ENCODE measurements at places on chromosomes 7 and 10.

GRCh38 chr7:95684037-95684436 lies 87.7 kb upstream of the PDK4 start:
- DNase-seq, result no peak

- no peak for DNase-seq
Observed at GRCh38 chr7:121334376-121334775, 5.6 kb downstream of the WNT16 start.

- DNase-seq, result peak; percentile 68
Observed at GRCh38 chr10:79068562-79069324, at the start of gene ZMIZ1. TSS of gene ZMIZ1 (plus strand) at chr10:79068966. CDS start at chr10:79201633, 132,667 bp downstream.

DNA sequence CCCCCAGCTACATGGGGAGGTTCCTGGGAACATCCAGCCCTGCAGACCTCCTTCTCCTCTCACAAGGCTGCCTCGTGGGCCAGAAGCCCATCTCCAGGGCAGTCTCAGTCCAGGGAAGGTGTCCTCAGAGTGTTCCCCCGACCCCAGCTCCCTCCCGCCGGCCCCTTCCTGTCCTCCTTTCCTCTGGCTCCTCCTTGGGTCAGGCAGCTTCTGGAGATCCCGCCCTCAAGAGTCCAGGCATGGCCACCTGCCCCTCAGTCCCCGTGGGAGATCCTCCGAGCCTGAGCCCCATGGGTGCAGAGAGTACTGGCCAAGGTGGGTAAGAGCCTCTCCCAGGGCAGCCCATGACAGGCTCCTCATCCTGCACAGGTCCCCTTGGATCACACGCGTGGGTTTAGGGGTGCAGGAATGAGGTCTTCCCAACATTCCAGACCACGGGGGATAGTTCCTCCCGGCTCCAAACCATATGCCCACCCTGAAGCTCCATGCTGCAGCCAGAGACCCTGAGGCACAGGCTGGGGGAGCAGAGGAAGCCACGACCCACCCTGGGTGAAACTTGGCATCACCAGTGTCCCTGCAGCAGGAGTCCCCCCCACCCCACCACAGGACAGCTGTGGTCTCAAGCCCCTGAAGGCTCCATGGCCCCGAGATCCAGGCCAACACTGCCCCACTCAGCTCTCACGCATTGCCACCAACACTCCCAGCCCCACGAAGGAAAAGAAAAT lies 65.5 kb downstream of the OAT start:
- no peak for DNase-seq

DNA sequence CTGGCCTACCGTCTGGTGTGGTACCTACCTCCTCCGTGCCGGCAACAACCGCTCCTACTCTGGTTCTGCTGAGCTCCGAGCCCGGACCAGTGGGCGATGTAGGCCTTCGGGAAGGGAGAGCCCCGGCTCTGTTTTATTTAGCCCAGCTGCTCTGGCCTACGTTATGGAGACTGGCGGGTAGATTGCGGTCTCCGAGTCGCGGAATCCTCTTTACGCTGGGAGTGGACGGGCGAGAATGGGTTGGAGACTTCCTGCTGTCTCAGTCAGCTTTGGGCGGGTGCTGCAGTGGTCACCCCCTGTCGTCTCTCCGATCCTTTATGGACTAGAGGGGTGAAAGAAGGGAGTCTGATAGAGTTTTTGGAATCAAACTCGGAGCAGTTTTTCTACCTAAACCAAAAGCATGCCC lies 406 bp downstream of the CBLL1 start:
- no peak for DNase-seq

- no peak for DNase-seq
Observed at GRCh38 chr7:131057794-131058070, 269.9 kb upstream of the MKLN1 start.

GRCh38 chr10:60989400-60989876 lies 45.5 kb upstream of the RHOBTB1 start:
- no peak for DNase-seq

- DNase-seq, result no peak
Observed at GRCh38 chr10:130894471-130894870, 417.1 kb downstream of the TCERG1L start.

- no peak for DNase-seq
Observed at GRCh38 chr10:131947631-131948347, 33.9 kb downstream of the BNIP3 start.

GRCh38 chr7:51430480-51431086 lies 114.0 kb upstream of the COBL start:
- no peak for DNase-seq

DNA sequence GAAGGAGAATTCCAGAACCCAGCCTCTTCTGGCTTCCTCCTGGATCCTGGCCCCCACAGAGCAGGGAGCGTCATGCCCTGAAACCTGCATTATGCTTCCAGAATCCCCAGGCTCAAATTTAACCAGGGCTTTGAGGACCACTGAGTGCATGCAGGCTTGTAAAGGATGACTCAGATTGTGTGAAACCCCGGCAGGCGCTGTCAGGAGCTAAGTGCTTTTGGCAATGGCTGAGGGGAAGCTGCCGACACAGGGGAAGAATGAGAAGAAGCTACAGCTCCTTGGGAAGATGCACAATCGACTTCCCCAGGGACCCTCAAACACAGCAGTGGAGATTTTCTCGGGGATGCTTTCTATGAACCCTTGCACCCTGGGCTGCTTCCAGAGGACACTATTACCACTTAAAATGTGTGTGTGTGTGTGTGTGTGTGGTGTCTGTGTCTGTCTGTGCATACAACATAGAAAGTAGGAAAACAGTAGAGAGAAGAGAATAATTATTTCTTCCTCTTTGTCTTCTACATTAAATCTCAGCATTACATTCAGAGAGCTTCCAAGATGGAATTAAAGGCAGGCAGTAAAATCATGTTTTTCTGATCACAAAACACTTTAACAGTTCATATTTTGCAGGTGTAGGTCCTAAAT lies 183.5 kb upstream of the INHBA start:
- no peak for DNase-seq

GRCh38 chr7:158394936-158395335 lies 192.7 kb downstream of the PTPRN2 start:
- peak; percentile 13 for DNase-seq
